Fibroblast of skin of scalp (primary cell): ENCODE measurements at places on chromosomes 13 and 19.

GRCh38 chr19:14848822-14849221 is at the start of gene OR7A10:
Gene OR7A10 (minus strand): TSS chr19:14848922. CDS start chr19:14841877, 7,045 bp downstream.
- DNase-seq, result no peak

DNA sequence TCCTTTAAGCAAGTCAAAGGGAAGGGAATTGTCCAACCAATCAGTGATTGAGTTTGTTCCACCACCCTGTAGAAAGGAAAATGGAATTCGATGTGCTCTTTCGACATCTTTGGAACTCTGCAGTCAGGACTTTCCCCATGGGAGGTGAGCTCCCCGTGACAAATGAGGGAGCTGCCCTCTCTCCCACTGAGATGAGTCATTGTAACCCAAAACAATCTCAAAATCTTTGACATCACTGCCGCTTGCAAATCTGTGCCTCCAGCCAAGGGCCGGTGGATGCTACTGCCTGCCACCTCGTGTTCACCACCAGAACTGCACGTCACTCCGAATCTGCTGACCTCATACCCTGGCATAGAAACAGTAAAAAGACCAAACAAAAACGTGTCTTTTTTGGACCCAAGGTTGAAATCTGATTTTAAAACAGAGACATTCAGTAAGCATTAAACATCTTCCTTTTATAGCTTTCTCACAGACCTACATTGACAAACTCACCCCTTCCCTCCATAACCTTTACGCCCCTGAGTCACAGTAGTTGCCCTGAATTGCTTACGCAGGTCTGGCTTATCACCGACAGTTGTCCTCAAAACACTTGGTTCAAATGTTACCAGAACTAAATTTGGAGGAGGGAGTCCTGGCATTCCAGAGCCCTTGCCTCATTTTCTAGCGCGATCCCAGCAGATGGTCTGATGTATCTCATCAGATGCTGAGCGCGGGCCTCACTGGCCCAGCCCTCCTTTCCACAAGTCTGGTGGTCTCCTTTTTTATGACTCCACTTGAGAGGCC is 105.2 kb downstream of the COL4A2 start:
- peak; percentile 100 for DNase-seq

DNA sequence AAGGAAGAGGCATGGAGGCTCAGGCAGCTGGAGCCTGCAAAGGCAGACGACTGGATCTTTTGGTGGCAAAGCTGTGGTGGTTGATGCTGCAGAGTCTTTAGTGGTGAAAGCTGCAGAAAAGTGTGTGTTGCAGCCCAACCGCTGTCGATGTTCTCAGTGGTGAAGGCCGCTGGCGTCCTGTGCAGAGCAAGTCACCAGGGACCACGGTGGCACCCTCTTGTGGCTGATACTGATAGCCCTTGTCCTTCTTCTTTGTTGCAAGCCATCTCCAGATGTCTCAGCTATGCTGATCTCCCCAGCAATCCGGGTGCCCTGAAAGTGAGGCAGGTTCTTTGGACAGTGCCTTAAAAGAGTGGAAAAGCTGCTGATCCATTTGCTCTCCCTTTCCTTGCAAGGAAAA is 610.9 kb upstream of the PCDH9 start:
- no peak for DNase-seq

DNA sequence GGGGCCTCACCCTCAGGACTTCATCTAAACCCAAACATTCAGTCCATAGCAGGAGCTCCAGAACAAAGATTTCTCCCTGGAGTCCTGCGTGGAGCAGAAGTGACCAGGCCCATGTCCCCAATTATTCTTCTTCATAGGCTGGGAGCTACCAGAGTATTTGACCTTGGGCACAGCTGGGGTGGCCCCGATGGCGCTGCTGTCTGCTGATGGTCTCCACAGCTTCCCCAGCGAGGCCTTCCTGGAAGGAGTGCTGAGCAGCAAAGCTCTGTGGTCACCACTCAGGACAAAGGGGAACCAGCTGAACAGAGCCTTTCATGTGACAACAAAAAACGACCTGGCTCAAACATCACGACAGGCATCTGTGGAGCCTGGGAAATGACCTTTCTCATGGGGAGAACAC is 62.7 kb upstream of the ARGLU1 start:
- DNase-seq, result no peak

- peak; percentile 84 for DNase-seq
Measured at GRCh38 chr13:43006893-43007631, 15.0 kb upstream of the EPSTI1 start.

GRCh38 chr13:24985107-24985506 is 110.8 kb upstream of the PABPC3 start:
- DNase-seq, result no peak

GRCh38 chr13:47250146-47250545 is 353.3 kb upstream of the HTR2A start:
- DNase-seq, result peak; percentile 47
